Muscle of back (tissue), 13 donors: ENCODE measurements at places on chromosomes 1 and 21.

DNA sequence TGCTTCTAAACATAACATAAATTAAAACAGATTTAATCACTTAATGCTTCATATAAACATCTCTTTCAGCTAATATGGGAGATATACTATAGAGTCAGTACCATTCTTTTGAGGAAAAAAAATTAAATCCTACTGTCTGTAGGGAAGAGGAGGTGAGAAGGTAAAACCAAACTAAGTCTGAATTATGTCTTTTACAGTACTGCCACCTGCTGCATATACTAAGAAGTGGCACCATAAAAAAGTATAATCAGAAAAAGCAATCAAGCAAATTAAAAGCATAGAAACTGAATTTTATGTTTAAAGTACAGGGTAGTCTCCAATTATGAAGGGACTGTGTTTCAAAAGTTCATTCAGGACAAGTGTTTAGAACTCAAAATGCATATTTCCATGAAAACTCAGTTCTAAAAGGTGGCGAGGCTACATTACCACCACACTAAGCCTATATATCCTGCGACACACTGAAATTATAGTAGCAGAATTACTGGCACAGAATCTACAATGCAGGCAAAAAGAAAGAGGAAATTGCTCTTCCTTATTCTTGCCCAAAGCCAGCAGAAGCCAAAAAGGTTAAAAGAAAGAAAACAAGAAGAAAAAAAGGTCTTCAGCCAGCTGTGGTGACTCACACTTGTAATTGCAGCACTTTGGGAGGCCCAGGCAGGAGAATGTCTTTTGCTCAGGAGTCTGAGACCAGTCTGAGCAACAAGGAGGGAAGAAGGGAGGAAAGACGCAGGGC, 9.0 kb downstream of the NSL1 start:
- peak; percentile 32 for DNase-seq

DNA sequence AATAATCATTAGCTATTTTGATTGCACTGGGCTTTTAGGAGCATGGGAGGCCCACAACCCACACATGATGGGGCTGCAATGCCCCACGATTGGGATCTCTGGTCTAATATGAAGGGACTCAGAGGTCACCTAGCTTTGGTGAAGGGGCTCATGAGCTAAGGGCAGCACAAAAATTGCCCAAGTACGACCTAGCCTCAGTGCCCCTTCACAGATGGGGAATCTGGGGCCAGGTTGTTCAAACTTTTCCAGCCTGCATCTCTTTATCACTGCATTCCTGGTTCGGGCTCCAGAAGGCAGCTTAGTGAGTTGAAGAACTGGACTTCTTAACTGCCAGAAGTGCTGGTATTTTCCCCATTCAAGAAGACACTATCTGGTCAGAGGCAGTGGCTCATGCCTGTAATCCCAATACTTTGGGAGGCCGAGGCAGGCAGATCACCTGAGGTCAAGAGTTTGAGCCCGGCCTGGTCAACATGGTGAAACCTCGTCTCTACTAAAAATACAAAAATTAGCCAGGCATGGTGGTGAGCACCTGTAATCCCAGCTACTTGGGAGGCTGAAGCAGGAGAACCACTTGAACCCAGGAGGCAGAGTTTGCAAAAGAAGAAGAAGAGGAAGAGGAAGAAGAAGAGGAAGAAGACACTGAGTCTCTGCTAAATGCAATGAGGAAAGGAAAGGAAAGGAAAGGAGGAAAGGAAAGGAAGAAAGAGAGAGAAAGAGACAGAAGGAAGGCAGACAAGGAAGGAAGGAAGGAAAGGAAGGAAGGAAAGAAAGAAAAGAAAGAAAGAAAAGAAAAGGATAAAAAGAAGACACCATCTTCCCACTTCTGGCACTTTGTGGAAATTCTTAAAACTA, 258.5 kb upstream of the IRF2BP2 start:
- no peak for DNase-seq

GRCh38 chr1:13512472-13512871, 1.3 kb downstream of the LRRC38 start:
- no peak for DNase-seq

- DNase-seq: no peak
Observed at GRCh38 chr1:153538315-153538821, 2.4 kb downstream of the S100A5 start.

GRCh38 chr1:95311014-95311413, 77.0 kb downstream of the RWDD3 start:
- no peak for DNase-seq

DNA sequence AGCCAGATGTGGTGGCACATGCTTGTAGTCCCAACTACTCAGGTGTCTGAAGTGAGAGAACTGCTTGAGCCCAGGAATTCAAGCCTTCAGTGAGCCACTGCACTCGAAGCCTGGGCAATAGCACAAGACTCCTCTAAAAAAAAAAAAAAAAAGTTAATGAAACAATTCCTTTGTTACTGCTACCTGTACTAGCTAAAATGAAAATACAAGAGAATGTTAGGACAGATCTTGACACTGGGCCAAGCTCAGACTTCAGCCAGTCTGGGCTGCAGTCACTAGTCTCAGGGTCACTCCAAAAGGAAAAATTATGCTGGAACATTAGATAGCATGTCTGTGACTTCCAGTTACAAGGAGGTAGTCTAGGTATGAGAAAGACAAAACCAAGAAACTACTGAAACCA, 56.5 kb downstream of the TRIM33 start:
- no peak for DNase-seq

DNA sequence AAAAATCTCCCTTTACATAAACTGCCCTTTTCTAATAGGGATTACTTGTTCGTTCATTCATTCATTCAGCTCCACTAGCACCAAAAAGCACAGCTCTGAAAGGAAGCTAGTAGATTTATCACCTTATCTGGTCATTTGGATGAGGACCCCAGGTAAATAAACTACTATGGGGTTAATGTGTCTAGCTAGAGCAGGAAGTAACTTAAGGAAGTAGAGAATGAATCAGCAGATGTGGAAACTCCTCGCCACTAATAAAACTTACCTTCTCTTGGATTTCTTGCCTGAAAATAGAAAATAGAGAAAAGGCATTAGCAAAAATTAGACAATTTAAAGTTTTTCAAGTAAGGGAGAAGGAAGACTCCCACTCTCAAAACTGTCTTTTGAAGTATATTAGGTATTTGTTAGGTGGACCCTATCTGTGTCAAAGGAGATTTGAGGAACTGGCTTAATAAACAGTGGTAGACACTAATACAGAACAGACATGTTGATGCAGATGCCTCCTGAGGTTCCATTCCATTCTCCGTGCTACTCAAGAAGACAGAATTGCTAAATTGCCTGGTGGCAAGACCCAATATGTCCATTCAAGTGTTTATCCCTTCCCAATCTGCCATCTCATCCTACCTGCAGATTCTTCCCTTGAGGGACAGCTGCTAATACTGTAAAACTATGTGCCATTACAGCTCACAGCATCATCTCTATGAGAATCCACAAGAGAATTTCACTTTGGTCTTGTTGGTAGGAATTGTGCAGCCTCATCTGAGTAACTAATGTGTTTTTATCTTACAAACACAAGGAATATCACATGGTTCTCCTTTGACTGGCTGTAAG, 14.9 kb downstream of the SELL start:
- DNase-seq: no peak

DNA sequence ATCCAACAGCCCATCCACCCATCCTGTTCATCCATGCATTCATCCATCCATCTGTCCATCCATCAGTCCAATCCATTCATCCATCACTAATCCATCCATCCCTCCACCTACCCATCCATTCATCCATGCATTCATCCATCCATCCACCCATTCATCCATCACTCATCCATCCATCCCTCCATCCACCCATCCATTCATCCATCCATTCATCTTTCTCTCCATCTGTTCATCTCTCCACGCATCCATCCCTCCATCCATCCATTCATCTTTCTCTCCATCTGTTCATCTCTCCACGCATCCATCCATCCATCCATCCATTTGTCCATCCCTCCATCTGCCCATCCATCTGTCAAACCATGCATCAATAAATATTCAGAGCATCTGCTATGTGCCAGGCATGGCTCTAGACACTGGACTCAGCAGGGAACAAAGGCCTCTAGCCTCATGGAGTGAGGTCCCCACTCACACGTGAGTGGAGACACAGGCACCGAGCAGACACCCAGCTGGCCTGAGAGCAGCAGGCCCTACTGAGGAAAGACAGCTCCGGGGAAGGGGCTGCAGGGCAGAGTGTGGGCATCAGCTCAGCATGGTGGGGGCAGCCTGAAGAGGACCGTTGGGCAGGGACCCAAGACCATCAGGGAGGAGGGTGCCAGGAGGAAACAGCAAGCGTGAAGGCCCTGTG, 9.6 kb downstream of the KRTAP10-1 start:
- DNase-seq: no peak

DNA sequence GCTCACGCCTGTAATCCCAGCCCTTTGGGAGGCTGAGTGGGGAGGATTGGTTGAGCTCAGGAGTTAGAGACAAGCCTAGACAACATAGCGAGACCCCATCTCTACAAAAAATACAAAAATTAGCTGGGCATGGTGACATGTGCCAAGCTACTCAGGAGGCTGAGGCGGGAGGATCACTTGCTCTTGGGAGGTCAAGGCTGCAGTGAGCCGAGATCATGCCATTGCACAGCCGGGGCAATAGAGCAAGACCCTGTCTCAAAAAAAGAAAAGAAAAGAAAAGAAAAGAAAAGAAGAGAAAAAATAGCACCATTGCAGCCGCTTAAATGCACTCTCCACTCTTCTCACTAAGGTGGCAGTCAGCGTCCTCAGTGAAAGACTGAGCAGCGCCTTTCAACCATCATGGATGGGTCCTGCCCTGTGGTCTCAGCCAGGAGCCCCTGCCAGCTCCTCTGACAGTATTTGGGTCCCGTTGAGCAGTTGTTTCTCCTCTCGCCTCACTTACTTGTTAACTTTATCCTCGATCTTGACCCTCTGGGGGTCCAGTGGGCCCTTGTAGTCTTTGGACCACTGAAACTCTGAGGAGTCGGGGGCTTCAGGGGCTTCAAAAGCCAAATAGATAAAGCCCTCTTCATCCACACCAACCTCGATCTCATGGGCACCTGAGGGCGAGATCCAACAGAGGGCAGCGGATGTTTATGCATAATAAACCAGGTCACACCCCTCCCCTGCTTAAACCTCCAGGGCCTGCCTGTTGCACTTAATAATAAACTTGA, 36.9 kb downstream of the MYOM3 start:
- no peak for DNase-seq

GRCh38 chr1:31145648-31146047, 80.1 kb upstream of the PUM1 start:
- DNase-seq: no peak

DNA sequence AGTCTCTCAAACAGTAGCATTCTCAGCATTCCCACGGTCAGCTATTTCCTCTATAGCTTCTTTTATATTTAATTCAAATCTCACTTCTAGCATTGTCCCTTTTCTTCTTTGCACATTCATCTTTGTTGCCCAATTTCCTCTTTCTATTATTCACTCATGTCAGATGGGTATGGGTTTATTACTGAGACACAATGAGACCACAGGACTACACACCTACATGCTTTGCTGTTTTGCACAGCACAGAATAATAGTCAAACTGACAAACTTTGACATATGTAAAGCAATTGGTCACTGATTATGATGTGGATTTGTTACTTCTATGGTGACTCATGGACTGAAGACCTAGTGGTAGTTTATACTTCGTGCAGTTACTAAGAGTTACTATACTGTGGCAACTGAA, 5.8 kb upstream of the CD1C start:
- no peak for DNase-seq

DNA sequence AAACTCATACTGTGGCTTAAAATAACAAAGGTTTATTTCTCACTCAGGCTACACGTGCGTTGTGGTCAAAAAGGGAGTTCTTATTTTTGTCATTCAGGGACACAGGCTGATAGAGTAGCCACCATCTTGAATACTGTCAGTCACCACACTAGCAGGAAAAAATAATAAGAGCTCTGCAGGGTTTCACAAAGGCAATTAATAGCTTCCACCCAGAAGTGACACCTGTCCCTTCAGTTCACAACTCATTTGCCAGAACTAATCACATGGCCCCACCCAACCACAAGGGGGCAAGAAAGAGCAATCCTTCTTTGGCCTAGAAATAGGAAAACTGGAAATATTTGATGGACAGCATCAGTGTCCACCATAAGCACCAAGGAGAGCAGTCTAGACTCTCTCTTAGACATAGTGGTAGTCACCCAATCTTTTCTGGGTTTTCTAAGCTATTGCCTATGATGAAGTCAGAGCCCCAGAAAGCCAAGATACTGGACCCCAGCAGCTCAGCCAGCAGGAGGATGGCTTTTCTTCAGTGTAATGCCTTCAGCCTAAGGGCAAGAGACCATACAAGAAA, 8.2 kb downstream of the HAPLN2 start:
- DNase-seq: no peak

- DNase-seq: no peak
Observed at GRCh38 chr1:211870156-211870555, 39.6 kb upstream of the LPGAT1 start.

DNA sequence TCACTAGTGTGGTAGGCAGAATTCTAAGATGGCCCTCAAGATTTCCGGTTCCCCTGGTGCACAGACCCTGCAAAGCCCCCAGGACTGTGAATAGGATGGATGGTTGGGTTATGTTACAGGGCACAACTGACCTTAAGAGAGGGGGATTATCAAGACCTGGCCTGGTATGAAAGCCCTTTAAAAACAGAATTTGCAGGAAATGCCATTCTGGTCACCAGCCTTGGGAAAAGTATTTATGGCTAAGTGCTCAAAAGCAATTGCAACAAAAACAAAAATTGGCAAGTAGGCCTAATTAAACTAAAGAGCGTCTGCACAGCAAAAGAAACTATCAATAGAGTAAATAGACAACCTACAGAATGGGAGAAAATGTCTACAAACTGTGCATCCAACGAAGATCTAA, 144.7 kb upstream of the EDN2 start:
- no peak for DNase-seq

GRCh38 chr1:25715888-25716287, 84.1 kb upstream of the SELENON start:
- DNase-seq: no peak
